ENCODE measurements at places on chromosomes 4 and X.

- DNase-seq, result no peak
Observed at GRCh38 chrX:53926030-53926429, 118.2 kb downstream of the PHF8 start.

GRCh38 chrX:107731831-107732502 is 43.6 kb downstream of the TSC22D3 start:
- peak; percentile 30 for DNase-seq

GRCh38 chr4:71411981-71412380 is 73.2 kb downstream of the SLC4A4 start:
- DNase-seq, result no peak

GRCh38 chr4:35511851-35512250 is 732.5 kb downstream of the ARAP2 start:
- DNase-seq, result no peak

- DNase-seq, result no peak
Observed at GRCh38 chr4:47651231-47651630, 166.2 kb downstream of the ATP10D start.

GRCh38 chrX:136906921-136907510 is 26.5 kb upstream of the RBMX start:
- DNase-seq, result no peak

GRCh38 chr4:184755278-184755677 is 21.4 kb upstream of the CENPU start:
- no peak for DNase-seq

- DNase-seq, result no peak
Observed at GRCh38 chr4:189785257-189785656, 155.4 kb upstream of the FRG1 start.

DNA sequence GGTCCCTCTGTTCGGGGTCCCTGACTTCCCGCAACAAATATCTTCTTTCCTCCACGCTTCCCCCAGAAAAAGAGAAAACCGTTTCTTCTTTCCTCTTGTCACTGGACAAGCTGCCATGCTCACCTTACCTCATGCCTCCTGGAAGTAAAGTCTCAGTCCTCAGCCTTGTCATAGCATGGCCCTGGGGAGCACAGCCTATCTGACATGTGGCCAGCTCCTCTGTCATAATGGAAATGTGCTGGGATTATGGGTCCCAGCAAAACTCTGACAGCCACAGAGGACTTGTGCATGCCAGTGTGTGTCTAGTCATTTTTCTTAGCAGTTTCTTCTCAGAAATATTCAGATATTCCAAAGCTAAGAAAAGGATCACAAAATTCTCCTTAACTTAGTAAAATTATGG is 122.4 kb downstream of the AASDH start:
- DNase-seq, result no peak

GRCh38 chrX:21766101-21766500 is 8.2 kb upstream of the SMPX start:
- no peak for DNase-seq

DNA sequence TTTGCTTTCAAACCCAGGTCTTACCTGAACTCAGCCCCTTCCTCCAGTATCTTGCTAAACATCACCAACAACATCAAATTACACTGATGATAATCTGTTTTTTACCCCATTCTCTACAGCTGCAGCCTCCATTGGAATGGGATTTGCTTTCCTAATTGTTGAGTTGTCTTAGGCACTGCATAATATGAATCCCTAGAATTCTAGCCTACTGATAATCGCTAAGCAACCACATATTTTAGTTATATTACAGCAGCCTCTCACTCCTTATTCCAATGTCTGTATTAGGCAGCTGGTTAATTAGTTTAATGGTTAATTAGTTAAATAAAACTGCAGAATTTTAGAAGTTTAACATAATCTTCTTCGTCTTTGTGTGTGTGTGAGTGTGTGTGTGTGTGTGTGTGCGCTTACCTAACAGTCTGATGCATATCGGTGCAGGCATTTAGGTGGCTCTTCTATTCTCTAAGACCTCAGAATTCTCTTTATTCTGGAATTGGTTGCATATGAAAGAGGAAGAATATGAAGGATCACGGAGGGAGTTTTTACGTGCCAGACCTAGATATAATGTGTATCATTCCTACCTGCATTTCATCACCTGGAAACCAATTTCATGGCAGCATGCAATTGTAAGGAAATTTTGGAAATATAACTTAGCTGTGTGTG is 5.3 kb upstream of the COMMD8 start:
- no peak for DNase-seq

- DNase-seq, result no peak
Observed at GRCh38 chr4:10298681-10299080, 158.5 kb downstream of the ZNF518B start.

DNA sequence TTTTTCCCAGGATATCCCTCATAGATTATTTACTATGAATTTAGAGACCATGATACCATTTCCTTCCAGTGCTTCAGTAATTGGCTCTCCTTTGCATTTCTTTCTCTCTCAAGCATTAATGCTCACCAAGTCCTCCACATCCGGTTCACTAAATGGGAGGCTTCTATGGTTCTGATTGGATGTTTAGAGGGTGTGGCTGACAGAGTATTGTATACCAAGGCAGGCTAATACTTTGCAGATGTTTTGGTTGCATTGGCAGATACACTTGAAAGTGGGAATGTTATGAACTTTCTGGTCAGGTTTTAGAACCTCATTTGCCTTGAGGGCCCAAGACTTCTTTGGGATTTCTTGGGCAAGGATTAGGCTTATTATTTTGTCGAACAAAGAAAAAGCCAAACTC is 24.2 kb downstream of the CBLL2 start:
- DNase-seq, result no peak

DNA sequence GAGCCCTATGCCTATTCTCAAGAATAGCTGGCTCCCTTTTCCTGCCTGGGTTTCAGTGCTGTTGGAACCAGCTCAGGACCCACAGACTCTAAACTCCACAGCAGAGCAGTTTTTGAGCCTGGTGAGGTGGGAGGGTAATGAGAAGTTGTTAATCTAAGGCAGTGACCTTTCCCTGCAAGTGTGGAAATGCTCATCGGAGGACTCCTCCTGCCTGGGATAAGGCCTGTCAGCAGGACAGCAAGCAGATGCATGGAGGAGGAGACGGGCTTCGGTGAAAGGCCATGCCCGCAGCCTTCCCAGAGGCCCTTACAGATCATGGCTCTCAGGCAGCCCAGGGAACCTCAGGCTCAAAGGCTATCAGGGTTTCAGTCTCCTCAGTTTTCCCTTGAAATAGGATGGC is 70.0 kb upstream of the SHISA3 start:
- DNase-seq, result no peak

GRCh38 chr4:168071304-168071703 is 21.0 kb upstream of the ANXA10 start:
- no peak for DNase-seq

GRCh38 chr4:88786011-88786410 is 88.4 kb upstream of the NAP1L5 start:
- DNase-seq, result no peak

GRCh38 chr4:146349306-146349705 is 135.0 kb downstream of the REELD1 start:
- no peak for DNase-seq

DNA sequence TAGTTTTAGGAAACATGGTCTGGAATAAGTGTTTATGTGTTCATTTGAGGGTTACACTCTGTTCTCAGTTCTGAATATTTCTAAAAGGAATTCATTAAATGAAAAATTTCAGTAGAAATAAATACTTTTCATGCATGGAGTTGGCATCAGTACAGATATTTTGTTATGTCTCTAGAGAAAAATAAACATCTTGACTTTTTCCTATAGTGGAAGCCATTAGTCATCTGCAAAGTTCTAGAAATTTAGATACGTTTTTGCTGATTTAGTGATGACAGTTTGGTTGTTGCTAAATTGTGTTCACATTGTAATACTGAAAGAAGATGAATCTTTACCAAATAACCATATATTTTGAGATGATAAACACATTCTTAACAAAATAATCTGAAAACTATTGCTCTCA is 268.2 kb upstream of the TEX13A start:
- DNase-seq, result no peak

DNA sequence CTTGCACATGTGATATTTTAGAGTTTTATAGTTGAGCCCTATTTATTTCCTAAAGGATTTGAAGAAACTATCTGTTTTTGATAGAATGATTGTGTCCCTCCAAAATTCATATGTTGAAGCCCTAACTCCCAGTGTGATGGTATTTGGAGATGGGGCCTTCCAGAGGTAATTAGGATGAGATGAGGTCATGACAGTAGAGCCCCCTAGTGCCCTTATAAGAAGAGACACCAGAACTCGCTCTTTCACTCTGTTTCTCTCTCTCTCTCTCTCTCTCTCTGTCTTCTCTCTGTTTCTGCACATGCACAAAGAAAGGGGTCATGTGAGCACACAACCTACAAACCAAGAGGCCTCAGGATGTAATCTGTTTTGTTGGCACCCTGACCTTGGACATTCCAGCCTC is 921.9 kb upstream of the DIAPH2 start:
- no peak for DNase-seq

- no peak for DNase-seq
Observed at GRCh38 chr4:98519268-98519977, 139.0 kb downstream of the TSPAN5 start.

DNA sequence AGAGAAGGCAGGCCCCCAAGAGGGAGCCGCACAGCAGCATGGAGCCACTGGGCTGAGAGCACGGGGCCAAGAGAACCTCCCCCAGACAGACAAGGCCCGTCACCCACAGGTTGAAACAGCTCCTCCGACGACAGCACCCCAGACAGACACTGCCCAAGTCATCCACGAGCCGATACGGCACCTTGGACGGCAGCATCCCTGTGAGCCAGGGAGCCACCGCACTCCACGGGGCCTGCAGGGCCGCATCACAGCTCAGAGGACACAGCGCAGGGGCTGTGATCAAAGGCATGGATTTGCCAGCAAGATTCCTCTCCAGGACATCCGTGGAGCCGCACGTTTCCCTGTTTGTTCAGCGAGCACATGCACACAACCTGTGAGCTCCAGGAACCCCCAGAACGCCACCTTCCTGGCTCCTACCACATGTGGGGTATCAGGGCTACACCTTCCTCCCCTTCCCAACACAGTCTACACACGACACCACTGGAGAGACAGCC is 3.9 kb downstream of the CTBP1 start:
- no peak for DNase-seq

- no peak for DNase-seq
Observed at GRCh38 chr4:70996018-70996360, 2.5 kb downstream of the DCK start.

GRCh38 chr4:139977838-139978609 is 176.0 kb downstream of the MAML3 start:
- DNase-seq, result peak; percentile 32

DNA sequence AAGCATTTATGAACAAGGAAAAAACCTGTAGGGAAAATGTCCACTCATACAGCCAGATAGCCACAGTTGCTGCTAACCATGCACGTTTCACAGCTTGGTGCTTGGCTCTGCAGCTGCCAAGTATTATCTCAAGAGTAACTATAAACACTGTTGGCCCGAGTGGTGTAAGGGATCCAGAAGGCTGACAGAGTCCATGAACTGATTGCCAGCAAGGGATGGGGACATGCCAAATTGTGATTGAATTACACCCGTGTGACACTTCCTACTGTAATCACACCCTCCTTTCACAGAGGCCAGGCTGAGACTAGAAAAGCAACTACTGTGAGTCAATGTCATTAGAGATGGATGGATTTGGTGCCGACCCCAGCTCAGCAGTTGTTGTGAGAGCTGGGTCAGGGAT is 223.9 kb upstream of the ANKRD50 start:
- peak; percentile 44 for DNase-seq

DNA sequence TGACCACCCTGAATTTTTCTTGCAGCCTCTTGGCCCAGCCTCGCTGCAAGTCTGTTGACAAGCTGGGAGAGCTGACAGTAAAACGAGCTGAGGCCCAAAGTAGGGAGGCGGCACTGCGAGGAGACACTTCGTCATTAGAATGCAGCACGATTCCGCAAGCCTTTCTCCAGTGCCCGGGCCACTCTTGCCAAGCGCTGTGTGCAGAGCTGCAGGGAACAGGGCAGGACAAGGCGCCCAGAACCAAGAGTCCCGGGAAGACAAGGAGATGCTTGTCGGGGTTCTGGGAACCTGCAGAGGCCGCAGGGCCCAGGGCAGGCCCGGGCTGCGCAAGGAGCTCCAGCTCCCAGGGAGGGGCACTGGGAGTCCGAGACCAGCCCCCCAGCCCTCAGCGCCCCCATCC is 187.1 kb downstream of the BCOR start:
- DNase-seq, result no peak

GRCh38 chr4:15601862-15602261 is 53.3 kb downstream of the FBXL5 start:
- no peak for DNase-seq

DNA sequence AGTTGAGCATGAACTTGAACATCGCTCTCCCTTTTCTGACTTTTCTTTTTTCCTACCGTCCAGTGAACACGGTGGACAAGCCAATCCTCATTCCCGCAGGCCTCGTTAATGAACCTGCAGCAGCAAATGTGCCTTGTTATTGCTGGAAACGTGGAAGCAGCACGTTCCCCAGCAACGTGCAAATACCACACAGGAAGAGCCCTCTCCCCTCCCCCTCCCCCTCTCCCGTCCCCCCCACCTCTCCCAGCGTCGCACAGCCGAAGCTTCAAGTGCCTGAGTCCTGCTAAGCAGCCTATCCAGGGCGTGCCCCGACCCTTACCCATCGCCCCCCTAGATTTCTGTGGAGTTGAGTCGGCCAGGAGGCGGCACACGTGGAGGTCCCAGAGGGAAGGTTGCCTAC is 219.9 kb downstream of the BCOR start:
- no peak for DNase-seq

GRCh38 chr4:119204916-119205315 is 7.6 kb upstream of the USP53 start:
- DNase-seq, result no peak

- no peak for DNase-seq
Observed at GRCh38 chr4:174281182-174281737, 2.2 kb downstream of the FBXO8 start.

DNA sequence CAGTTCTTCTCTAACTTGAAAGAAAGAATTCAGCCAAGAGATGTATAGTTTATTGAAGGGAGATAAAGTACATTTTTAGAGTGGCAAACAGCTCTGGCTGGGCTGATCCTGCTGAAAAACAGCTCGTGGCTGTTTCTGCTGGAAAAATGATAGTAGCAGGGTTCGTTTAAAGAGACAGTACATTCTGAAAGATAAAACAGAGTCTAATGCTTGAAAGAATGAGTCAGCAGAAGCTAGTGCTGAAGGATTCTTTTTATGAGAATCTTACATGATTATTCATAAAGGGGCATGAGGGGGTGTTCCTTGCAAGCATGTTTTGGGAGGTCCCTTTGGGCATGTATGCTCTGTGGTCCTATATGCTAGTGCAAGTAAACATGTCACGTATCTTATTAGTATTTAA is 790.0 kb downstream of the PCDH18 start:
- DNase-seq, result no peak

Data from NCI-H524 (cell line).